ENCODE measurements at places on chromosomes 2 and 18. TPM values are rescaled to one million over a fixed set of nuclear protein-coding genes. Genes with fewer than 3 reads are reported as not detected.

The LOXHD1 gene
- 0.16 TPM for total RNA-seq

The GEN1 gene
- 3.5 TPM for total RNA-seq

The FAM110C gene
- total RNA-seq: 3.3 TPM

The KLHL41 gene
- 0.87 TPM for total RNA-seq

The CROCC2 gene
- total RNA-seq: 0.13 TPM

The UGT1A5 gene
- total RNA-seq: not detected

The SERPINB11 gene
- not detected for total RNA-seq

The ZBTB7C gene
- total RNA-seq: 18.2 TPM

The DYSF gene
- total RNA-seq: 28.8 TPM

The NPAS2 gene
- total RNA-seq: 42.0 TPM

GRCh38 chr2:88250404-88250803 is 80.3 kb downstream of the THNSL2 start:
- H3K27ac ChIP-seq: no peak overlapping the region
- no peak for DNase-seq
- no peaks in the 10 kb centered on the region for H3K36me3 ChIP-seq
- no peaks in the 10 kb centered on the region for H3K4me1 ChIP-seq
- H3K27me3 ChIP-seq: no peaks in the 10 kb centered on the region

DNA sequence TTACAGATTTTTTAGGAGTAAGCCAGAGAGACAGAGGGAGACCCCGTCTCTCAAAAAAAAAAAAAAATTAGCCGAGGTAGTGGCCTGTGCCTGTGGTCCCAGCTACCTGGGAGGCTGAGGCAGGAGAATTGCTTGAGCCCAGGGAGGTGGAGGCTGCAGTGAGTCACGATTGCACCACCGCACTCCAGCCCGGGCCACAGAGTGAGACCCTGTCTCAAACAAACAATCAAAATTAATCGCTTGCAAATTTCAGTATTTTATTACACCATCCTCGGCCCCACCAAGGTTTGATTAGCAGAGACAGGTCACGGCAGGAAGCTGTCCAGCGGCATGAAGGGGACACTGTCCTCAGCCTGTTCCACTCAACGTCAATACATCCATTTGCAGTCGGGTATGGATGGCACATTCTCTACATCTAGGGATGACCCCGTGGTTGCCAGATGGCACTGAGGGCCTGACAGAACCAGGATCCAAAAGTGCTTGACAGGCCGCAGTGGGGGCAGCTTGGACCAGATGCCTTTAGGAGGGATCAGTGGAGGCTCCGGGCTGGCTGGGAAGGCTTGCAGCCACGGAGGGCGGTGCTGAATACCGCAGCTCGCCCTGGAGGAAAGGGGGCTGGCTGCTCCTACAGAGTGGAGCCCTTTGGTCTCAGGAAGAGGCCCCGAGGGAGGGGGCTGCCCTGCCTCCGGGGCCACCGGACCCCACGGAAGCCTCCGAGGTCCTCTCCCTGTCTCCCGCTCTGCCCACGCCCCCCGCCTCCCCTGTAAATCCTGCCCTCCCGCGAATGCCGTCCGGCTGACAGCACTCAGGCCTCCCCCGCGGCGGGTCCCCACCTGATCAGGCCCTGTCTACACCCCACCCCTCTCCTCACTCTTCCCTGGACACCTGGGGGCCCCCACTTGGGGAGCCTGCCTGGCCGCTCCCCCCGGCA is 13.1 kb downstream of the ASPRV1 start:
- H3K4me1 ChIP-seq: no peaks in the 10 kb centered on the region
- no peak for DNase-seq
- H3K36me3 ChIP-seq: no peaks in the 10 kb centered on the region
- H3K4me3 ChIP-seq: no peak overlapping the region
- H3K27ac ChIP-seq: no peak overlapping the region

DNA sequence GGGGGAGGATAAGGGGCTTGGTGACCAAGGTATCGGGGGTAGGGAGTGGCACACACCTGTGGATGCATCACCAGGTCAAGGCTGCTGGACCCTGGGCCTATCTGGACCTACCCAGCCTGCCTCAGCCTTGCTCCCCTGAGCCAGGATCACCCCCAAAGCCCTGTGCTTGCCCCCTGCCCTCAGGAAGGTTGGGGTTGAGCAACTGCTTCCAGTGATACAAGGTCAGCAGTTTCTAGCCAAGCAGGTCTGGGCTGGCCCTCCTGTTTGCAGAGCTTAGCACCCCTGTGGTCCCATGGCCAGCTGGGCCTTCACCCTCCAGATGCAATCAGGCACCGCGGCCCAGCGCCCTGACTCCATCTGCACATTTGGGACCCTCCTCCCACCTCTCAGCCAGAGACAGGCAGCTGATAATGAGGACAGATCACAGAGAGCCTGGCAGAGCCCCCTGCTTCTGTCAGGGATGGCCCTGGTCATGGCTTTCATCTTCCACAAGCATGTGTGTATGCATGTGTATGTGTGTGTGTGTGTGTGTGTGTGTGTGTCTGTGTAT is 154.6 kb downstream of the TFCP2L1 start:
- H3K27ac ChIP-seq: no peak overlapping the region
- H3K4me1 ChIP-seq: no peaks in the 10 kb centered on the region
- DNase-seq: no peak
- H3K4me3 ChIP-seq: no peak overlapping the region
- no peaks in the 10 kb centered on the region for H3K36me3 ChIP-seq
- no peaks in the 10 kb centered on the region for H3K27me3 ChIP-seq

DNA sequence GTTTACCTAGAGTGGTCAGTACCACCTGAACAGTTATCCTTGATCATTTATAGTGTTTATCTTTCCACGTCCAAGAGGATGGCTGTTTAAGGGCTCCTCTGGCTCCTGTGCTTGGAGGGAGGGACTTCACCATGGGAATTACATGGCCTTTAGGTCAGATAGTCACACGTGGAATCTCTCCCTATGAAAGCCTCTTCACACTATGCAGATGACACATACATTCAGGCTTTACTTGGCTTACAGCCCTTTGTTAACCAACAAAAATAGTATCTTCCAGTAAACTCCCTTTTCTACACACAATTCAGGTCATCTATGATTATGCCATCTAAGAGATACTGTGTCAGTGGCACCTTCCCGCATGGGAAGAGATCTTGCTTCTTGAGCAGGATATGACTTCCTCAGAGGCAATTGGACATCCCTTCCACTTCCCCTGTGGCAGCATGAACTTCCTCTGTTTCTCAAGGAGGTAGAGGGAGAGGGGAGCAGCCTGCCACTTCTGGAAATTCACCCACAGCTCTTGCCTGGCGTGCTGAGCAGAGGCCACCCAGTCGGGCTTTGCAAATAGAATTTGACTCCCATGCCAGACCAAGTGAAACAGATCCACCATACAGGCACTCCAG is 53.5 kb downstream of the COLEC12 start:
- DNase-seq: no peak
- H3K36me3 ChIP-seq: no peaks in the 10 kb centered on the region
- H3K27me3 ChIP-seq: no peaks in the 10 kb centered on the region
- no peak overlapping the region for H3K27ac ChIP-seq
- no peaks in the 10 kb centered on the region for H3K4me1 ChIP-seq

GRCh38 chr18:76275727-76276313 is 219.2 kb downstream of the ZNF516 start:
- no peak overlapping the region for H3K27ac ChIP-seq
- H3K4me1 ChIP-seq: no peaks in the 10 kb centered on the region
- DNase-seq: no peak
- no peaks in the 10 kb centered on the region for H3K36me3 ChIP-seq
- H3K4me3 ChIP-seq: no peak overlapping the region
- H3K27me3 ChIP-seq: no peaks in the 10 kb centered on the region

DNA sequence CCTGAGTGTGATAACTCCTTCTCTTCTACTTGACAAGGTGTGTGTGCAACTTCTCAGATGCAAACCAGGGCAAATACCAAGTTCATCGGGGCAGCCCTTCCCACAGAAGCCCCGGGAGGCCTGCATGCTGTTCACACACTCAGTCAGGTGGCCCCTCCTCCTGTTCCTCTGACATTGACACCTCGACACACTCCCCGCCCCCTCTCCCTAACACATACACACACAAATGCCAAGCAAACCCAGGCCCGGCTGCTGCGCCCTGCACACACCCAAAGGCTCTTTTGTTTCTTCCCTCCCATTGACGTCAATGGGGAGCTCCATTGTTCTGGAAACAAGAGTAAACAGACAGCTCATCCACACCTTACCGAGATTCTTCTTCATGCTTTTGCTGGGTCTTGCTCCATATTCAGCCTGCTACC is 1.7 kb upstream of the PER2 start:
- no peak overlapping the region for H3K27ac ChIP-seq
- peak; percentile 70 for DNase-seq
- H3K36me3 ChIP-seq: no peaks in the 10 kb centered on the region
- no peaks in the 10 kb centered on the region for H3K4me1 ChIP-seq
- no peaks in the 10 kb centered on the region for H3K27me3 ChIP-seq
- H3K4me3 ChIP-seq: no peak overlapping the region

DNA sequence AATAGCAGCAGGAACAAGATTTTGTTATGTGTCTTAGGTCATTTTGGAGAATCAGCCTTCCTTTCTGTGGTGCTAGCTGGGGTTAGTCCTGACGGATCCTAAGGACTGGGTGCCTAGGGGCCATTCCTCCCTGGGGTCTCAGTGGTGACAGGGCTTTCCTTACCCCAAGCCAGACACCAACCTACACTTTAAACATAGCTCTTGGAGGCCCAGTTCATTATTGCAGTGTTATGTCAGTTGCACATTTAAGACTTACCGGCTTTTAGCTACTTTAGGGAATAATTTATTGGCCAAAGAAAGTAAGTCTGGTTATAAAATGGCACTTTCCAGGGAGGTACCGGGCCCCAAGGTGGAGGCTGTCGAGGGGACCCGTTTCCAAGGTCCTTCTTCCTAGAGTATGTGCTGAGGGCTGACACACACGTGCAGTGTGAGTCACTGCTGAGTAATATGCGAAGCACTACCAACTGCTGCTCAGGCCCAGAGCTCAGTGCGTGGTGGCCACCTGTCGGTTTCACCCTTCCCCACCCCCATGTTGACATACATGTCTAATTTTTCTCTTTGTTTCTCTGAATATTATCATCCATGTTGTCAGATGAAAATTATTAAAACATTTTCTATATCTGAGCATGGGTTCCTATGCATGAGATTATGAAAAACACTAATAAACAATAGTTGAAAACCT is 37.0 kb upstream of the GRHL1 start:
- H3K27ac ChIP-seq: no peak overlapping the region
- no peak for DNase-seq
- H3K36me3 ChIP-seq: no peaks in the 10 kb centered on the region
- no peak overlapping the region for H3K4me3 ChIP-seq
- no peaks in the 10 kb centered on the region for H3K4me1 ChIP-seq
- no peaks in the 10 kb centered on the region for H3K27me3 ChIP-seq

DNA sequence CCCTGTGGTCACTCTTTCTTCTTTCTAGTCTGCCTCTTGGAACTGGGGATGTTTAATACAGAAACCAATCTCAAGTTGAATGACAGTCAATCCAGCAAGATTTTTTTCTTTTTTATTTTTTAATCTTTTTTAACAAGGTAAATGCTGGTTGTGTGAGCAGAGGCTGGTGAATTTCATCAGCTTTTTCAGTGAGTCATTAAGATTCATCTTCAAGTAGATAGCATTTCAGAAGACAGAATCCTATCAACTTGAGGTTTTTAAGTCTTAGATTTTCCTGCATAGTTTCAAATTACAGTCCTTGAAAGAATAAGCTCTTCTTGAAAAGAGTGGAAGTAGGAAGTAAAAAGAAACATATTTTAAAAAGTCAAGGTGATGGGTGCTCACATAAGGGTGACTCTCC is 12.4 kb downstream of the SLC8A1 start:
- no peaks in the 10 kb centered on the region for H3K27me3 ChIP-seq
- DNase-seq: no peak
- no peak overlapping the region for H3K27ac ChIP-seq
- no peaks in the 10 kb centered on the region for H3K36me3 ChIP-seq
- H3K4me1 ChIP-seq: peaks cover 8% of the 10 kb centered on the region

- no peak overlapping the region for H3K27ac ChIP-seq
- no peaks in the 10 kb centered on the region for H3K4me1 ChIP-seq
Observed at GRCh38 chr2:181646415-181646987, 10.4 kb downstream of the CERKL start.

DNA sequence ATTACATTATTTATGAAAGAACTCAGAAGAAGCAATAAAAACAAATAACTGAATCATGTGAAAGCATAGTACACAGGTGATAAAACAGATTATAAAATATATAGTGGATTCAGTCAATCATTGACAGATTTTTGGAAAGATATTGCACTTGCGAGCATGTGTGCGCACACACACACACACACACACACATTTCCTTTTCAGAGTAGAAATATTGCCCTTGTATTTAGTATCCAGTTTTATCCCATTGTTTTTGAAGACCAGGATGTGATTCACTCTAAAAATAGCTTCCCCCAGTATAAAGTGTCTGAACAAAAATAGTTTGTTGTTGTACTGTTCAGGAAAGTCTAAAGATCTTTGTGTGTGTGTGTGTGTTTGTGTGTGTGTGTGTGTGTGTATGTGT is 145.5 kb downstream of the CALCRL start:
- DNase-seq: no peak
- H3K27me3 ChIP-seq: no peaks in the 10 kb centered on the region
- no peaks in the 10 kb centered on the region for H3K4me1 ChIP-seq
- H3K27ac ChIP-seq: no peak overlapping the region
- H3K36me3 ChIP-seq: no peaks in the 10 kb centered on the region

- DNase-seq: no peak
- no peaks in the 10 kb centered on the region for H3K27me3 ChIP-seq
- H3K36me3 ChIP-seq: no peaks in the 10 kb centered on the region
- no peaks in the 10 kb centered on the region for H3K4me1 ChIP-seq
Observed at GRCh38 chr2:54881759-54882158, 158.3 kb downstream of the EML6 start.

GRCh38 chr18:22698711-22699110 is 234.4 kb upstream of the RBBP8 start:
- H3K4me1 ChIP-seq: no peaks in the 10 kb centered on the region
- no peak for DNase-seq
- no peaks in the 10 kb centered on the region for H3K27me3 ChIP-seq
- H3K36me3 ChIP-seq: no peaks in the 10 kb centered on the region

DNA sequence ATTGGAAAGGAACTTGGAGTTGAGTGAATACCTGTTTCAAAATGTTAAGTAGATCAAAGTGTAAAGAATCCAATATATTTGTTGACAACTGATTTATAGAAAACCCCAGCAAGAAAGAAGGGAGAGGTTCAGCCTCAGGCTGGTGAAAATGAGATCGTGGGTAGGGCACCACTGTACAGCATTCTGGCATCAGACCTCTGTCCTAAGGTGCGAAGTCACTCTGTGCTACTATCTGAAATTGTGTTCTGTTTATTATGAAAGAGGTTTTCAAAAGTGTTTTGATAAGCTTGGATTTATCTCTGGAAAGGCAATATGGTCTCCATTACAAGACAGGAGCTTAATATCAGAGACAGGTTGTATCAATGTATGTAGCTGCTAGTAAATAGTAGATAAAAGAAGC is 80.5 kb upstream of the MAP4K3 start:
- no peaks in the 10 kb centered on the region for H3K4me1 ChIP-seq
- no peak for DNase-seq
- no peak overlapping the region for H3K27ac ChIP-seq
- no peaks in the 10 kb centered on the region for H3K36me3 ChIP-seq

- H3K4me1 ChIP-seq: no peaks in the 10 kb centered on the region
- peaks cover 6% of the 10 kb centered on the region for H3K36me3 ChIP-seq
- H3K27ac ChIP-seq: peak overlapping the region; percentile 96
- H3K27me3 ChIP-seq: no peaks in the 10 kb centered on the region
Observed at GRCh38 chr2:219218217-219218731, 484 bp downstream of the ABCB6 start.

GRCh38 chr2:176454893-176455815 is 185.9 kb downstream of the MTX2 start:
- H3K4me3 ChIP-seq: no peak overlapping the region
- no peaks in the 10 kb centered on the region for H3K4me1 ChIP-seq

- no peaks in the 10 kb centered on the region for H3K36me3 ChIP-seq
- no peak overlapping the region for H3K4me3 ChIP-seq
- no peaks in the 10 kb centered on the region for H3K27me3 ChIP-seq
- H3K27ac ChIP-seq: no peak overlapping the region
Observed at GRCh38 chr18:50334546-50335152, 40.2 kb upstream of the SKA1 start.
